NK-92 treated with Interleukin-12 subunit alpha and Interleukin-12 subunit beta, amount 100 ng/mL, for 24 hours (cell line): ENCODE measurements at places on chromosomes 2 and 18.

- DNase-seq = no peak
Observed at GRCh38 chr2:19888831-19889230, 13.0 kb downstream of the TTC32 start.

DNA sequence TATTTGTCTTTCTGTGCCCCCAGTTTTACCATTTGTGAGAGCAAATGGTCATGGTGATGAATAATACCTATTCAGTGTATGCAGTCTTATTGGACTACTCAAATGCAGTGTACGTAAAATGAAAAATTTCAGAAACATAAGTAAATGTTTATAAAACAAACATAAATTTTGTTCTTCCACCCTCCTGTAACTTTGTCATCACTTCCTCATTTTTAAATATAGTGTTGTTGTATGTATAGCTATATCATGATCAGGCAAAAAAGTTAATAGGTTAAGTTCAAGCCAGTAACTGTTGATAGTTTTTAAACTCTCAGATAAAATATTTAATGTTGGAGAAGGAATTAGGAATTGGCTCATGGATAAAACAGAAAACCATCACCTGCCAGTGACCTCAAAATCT lies 93.2 kb downstream of the KLF7 start:
- DNase-seq = no peak

- no peak for DNase-seq
Observed at GRCh38 chr18:50327983-50328382, 40.5 kb upstream of the CXXC1 start.

- DNase-seq = no peak
Observed at GRCh38 chr2:62641410-62641843, 64.1 kb upstream of the EHBP1 start.

DNA sequence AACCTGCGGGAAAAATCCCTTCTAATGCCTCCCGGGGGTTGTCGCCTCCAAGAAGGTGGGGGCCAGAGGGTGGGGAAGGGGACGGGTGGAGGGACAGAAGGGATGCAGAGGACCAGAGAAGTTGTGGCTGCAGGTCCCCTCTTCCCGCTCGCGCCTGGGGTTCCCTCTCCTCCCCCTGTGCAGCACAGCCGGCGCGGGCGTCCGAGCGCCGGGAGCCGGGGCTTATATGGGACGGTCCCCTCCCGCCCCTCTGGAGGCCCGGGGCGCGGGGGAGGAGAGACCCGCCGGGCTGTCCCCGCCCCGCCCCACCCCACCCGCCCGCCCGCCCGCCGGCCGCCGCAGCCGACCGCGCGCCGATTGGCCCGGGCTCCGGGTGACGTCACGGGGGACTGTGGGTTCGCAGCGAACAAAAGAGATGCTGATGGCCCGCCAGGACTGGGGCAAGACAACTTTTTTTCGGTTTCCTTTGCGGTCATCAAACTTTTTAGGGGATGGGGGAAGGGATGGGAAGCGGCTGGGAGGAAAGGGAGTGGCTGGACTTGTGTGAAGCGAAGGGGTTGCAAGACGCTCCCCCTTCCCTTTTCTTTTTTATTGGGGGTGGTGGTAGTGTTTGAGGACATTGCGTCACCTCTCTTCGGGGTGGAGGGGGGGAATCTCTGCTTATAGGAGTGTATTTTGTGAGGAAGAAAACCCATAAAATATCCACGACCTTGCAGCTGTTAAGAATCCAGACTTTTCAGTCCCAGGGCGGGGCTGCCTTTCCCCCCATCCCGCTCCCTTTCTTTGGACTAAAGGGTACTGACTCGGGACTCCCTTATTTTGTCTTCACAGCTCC lies at the start of gene FN1:
TSS of gene FN1 (minus strand) at position 199 of the 835 bp plus-strand sequence. CDS start 266 bp downstream, outside the sequence.
- no peak for DNase-seq

DNA sequence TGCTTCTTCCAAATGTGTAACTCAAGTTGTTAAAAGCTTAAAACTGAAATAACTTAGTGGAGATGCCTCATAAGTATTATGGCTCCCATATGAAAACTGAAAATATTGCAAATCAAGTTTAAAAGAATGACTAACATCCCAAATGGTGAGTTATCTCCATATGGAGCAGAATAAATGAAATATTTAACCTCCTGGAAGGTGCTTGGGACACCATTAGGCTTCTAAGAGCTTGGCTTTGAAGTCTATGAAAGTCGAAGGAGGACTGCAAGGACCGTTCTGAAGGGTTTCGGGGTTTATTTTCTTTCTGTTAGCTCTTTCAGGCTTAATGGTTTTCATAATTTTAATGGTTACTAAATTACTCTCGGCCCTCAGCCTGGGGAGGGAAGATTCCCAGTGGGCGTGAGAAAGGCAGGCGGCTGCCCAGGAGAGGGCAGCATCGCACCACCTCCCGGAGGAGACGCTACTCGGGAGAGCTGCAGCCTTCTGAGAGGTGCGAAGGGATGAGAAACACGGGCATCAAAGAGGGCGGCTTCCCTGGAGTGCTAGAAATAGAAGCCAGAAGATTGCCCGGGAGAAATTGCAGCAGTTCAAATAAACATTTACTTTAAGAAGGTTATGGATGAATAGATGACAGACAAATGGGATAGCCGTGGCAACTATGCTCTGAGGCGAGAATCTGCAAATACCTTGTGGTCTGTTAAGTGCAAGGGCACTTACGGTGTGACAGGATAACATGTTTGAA lies 43.1 kb downstream of the MAP3K19 start:
- peak; percentile 34 for DNase-seq

GRCh38 chr2:133848111-133848649 lies 279.9 kb upstream of the NCKAP5 start:
- DNase-seq = no peak

GRCh38 chr18:3486512-3486911 lies 36.5 kb downstream of the TGIF1 start:
- DNase-seq = no peak

DNA sequence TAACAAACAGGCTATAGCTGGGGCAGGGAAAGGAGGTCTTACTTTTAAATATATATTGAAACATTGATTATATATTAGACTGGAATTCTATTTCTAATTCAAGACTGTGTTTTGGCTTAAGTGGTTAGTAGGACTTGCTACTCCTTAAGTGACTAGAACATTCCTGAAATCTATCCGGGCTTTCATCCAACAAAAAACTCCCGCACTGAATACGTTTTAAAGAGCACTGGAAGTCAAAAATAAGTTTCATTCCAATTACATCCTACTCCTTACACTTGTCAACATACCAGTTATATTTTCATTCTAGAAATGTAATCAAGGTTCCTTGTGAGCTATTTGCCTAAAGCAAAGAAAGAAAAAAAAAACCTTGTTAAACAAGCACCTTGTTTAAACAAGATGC lies 204.6 kb downstream of the SP3 start:
- no peak for DNase-seq

DNA sequence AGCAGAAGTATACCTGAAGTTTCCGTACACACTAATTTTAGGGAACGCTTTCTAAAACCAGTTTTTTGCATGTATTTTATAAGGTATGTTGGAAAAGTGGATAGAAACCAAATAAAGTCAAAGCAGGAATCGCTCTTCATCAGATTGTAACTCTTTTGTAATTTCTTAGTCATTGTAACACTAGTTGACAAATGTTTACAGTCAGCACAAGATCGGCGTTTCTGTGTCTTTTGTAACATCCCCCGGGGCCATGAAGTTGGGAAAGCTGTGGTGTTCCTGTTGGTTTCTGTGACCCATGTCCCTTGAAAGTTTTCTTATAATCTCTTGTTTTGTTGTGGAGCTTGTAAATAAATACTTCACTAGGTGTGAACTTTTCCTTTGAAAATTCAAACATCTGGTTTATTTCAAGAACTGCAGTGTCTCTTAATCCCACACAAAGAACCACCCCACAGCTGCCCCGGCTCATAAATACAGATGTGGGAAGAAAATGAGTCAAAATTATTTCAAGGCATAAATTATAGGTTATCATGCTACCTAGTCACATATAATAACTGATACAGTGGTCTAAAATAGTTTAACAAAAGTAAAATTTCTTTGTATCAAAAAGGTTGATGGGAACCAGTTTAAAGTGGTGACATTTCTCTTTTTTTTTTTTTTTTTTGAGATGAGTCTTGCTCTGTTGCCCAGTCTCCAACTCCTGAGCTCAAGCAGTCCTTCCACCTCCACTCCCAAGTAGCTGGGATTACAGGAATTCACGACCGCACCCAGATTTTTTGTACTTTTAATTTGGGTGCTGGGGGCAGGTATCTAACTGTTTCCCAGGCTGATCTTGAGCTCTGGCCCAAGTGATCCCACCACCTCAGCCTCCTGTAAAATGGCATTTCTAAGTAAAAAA lies 751 bp upstream of the NMI start:
- DNase-seq = peak; percentile 7

DNA sequence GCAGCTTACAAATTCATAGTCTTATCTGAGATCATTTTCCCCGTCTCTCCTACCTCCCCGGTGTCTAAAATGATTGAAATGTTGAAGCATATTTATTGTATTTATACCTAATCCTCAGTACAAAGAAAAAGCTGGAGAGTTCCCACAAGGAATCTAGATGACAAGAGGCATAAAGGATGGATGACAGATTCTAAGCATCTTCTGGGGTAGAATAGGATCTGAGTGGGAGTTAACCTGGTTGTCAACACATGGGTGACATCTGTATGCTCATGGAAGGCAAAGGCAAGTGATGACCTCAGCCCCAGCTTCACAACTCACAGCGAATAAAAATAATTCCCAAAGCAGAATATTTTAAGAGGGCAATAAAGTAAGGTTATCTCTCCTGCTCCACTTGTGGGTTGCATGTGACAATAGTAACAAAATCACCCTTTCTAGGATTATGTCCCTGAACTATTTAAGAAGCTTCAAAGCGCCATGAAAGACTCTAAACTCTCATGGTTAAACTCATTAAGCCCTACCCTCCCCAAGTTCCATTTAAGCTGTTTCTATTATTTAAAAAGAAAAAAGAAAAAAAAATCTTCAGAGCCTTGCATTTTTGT lies 32.2 kb downstream of the SGPP2 start:
- no peak for DNase-seq

DNA sequence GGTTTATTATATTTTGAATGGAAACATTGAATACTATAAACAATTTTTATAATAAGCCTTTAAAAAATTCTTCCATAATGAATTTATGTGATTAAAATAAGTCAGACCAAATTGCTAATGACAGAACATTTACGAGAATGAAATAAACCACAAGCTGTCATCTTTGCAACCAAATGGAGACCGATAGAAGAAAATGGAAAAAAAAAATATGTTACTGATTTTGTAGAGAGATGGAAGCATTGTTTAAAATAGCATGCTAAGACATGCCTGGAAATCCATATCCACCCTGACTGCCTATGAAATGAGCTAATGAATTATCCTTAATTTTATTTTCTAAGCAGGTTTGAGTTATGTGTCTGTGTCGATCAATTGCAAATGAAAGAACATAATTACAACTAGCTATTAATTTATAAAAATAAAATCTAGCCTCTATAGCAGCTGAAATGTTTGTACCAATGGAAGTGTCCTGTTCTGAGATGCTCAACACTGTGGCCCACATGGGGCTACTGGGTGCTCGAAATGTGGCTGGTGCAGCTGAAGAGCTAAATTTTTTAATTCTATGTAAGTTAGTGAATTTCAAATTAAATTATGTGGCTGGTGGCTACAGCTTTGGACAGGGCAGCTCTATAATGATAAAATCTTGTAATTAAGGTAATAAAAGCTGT lies 832.8 kb downstream of the RNF144A start:
- no peak for DNase-seq

DNA sequence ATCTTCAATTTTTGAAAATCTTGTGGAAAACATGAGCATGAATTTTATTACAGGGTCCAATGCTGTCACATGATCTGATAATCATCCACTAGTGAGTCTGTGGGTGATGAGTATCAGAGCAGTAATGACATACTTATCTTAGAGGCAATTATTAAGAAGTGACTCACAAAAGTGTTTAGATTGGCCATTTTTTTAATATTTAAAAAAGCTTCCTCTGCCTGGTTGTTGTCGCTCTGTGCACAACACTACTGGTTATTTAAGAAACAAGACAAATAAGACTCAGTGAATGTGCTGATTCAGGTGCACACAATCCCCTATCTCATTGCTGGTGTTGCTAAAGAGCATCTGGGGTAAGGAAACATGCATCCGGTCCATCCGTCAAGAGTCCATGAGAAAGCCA lies 665.8 kb upstream of the ZEB2 start:
- DNase-seq = no peak

DNA sequence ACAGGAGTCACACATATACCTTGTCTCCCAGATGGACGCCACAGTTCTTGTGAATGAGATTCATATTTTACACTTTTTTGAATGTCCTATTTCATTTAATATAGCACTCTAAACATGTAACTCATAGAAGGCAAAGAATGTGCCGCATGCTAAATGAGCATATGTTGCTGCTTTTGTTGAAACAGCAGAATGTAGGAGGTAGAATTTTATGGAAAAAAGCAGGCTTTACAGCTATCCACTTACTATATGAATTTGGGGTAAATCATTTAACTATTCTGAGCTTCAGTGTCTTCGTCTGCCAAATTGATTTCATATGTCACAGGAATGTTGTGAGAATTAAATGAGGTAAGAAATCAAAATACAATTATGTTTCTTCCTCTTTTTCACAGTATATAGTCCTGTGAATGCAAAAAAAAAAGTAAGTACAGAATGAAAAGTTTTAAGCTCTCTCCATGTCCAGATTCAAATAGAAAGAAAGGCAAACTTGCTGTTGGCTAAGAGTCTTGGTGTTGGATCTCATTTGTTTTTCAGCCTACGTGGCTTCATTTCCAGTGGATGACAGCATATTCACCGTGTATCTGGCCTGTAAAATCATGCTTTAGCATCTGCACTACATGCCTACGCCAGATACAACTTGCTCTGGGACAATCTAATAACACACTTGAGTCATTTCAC lies 154.7 kb upstream of the CNTNAP5 start:
- no peak for DNase-seq

GRCh38 chr2:133948610-133949290 lies 305.1 kb upstream of the MGAT5 start:
- no peak for DNase-seq

DNA sequence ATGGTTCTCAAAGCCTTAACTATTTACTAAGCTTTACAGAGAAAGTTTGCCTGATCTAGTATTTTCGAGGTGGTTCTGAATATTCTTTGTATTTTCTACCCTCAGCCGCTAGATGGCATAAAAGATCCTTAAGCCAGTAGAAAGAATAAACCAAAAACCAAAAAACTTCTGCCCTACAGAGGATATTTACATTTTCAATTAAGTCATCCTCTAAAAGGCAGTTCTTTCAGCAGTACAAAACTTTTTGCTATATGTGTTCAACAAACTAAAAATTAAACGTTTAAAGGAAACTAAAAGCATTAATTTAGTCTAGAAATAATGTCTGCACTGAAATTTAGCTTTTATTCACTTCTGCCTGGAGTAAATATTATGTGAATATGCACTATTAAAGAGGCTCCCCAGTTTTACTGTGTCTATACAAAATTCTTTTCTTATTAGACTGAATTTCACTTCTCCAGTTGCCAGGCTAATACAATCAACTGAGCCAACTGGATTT lies 297.5 kb downstream of the PIEZO2 start:
- DNase-seq = no peak

DNA sequence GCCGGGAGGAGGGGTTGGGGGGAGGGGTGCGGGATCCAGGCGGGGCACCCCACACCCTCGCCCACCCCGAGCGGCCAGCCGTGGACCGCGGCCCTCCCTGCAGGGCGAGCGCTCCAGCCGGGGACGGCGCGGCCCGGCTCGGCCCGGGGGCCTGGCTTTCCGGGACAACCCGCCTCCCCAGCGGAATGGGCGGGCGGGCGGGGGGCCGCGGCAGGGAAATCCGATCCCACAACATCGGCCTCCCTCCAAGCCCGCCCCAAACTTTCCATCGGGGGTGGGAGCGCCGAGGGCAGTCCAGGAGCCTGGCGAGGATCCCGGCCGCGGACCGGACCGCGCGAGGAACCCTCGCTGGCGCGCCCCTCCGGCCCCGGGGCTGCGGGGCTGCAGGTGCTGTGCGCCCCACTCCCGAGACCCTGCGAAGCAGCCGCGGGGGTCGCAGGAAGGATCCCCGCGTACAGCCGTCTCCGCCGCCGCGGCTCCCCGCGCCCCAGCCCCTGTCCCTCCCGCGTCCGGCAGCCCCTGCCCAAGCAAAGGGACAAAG lies 529 bp downstream of the SEMA4C start:
- DNase-seq = no peak
